ENCODE measurements at places on chromosomes 1 and 21.

DNA sequence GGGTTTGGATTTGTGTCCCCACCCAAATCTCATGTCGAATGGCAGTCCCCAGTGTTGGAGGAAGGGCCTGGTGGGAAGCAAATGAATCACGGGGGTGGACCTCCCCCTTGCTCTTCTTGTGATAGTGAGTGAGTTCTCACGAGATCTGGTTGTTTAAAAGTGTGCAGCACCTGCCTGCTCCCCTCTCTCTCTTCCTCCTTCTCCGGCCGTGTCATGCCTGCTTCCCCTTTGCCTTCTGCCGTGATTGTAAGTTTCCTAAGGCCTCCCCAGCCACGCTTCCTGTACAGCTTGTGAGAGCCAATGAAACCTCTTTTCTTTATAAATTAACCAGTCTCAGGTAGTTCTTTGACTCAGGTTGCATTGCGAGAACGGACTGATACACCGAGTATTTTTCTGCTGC is 15.9 kb downstream of the CLDN14 start:
- DNase-seq, result no peak

GRCh38 chr1:151852733-151853132 is 779 bp downstream of the THEM5 start:
- no peak for DNase-seq

DNA sequence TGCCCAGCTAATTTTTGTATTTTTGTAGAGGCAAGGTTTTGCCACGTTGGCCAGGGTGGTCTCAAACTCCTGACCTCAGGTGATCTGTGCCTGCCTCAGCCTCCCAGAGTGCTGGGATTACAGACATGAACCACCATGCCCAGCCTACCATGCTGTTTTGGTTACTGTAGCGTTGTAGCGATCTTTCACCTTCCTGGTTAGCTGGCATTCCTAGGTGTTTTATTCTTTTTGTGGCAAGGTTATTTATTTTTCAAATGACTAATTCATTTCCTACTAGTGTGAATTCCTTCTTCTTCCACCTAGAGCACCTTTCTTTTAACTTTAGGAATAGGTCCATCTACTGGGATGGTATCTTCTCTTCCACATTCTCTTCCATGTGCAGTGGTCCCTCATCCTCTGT is 29.3 kb downstream of the TMEM200B start:
- DNase-seq, result no peak

GRCh38 chr1:50265790-50266314 is 157.1 kb downstream of the ELAVL4 start:
- no peak for DNase-seq

DNA sequence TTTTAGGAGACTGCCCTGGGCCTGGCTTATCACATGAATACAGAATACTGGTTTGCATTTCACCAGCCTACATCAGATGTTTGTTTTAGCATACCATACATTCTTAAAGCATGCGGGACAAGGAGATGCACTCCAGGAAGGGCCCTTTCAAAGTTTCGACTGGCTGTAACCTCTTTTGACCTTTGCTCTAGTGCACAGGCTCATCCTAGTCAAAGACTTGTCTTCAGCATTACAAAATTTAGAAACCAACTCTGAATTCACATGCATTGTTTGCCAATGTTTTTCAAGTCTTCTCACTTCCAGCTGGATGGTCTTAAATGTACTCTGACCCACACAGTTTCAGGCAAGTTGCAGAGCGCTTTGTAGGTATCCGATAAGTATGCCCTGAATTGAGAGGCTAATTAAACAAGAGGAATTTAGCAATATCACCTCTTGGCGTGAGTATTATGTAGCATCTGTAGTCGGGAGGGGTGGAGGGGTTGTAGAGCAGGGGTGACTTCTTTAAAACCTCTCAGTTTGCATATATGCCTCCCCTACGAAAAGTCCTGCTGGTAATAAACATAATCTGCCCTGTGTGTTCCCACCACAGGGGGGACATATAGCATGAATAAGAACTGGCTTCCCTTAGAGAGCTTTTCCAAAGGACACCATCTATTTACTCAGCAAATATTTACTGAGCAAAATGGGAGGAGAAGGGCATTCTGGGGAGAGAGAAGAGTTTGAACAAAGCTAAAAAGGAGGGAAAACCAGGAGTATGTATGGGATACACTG is 24.4 kb upstream of the AHCYL1 start:
- no peak for DNase-seq

DNA sequence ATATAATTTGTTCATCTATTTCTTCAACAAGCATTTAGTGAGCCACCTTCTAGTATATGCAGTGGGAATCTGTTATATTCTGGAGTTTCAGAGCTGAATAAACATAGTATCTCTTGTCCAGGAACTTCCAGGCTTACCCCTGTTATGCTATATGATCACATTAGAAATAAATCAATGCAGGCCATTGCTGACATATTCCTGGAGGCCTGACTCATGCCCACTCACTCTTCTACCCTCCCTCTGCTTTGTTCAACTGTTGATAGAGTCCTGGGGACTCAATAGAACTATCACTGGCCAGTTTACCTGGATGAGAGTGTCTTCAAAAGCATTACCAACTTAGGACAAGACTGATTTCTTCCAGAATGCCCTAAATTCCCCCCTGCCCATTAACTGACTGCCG is 29.3 kb upstream of the SRSF10 start:
- no peak for DNase-seq

GRCh38 chr1:199522338-199522737 is 505.2 kb upstream of the NR5A2 start:
- no peak for DNase-seq

DNA sequence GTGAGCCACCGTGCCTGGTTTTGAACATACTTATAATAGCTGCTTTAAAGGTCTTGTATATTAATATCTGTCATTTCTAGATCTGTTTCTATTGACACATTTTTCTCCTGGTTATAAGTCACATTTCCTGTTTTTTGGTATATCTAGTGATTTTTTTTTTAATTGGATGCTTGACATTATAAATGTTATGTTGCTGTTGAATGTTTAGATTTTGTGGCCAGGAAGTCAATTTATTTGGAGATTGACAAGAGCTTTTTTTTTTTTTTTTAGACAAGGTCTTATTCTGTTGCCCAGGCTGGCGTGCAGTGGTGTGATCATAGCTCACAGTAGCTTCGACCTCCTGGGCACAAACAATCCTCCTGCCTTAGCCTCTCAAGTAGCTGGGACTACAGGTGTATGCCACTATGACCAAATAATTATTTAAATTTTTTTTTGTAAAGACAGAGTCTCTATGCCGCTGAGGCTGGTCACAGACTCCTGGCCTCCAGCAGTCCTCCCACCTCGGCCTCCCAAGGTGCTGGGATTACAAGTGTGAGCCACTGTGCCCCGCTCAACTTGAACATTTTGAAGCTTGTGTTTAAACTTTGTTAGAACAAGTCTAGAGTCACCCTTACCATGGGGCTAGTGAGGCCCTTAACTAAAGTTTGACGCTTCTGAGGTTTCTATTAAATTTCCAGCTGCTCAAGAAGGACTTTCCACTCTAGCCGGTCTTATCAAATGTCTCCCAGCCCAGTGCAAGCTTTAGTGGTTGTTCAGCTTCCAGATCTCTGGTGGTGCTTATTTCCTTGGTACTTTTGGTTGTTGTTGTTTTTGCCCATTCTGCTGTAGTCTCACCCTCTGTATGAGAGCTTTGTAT is 8.6 kb upstream of the CHI3L2 start:
- DNase-seq, result no peak

DNA sequence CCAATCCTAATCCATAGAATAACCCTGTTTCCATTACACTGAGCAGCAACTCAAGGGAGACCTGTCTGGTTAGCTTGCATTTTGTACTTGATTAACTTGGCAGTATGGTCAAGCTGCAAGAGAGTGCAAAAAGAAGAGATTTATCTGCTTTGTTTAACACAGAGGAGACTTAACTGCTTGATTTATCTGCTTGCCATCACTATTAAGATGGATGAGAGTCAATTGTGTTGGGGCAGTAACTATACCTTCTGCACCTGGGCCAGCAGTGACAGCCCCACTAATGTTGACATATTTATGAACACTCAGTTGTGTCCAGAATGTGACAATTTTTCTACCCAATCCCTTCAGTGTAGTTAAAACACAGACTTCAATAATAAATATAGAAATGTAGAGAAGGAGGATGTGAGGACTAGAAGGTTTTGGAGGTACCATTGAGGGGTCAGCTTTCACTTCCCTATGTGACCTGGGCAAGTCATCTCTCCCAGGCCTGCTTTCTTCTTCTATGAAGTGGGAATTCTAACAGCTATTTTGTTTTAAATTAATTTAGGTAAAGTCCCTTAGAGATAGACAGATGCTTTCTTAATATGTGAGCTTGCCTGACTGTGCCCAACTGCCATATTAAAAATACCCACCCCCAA is 159.1 kb upstream of the KCNK2 start:
- DNase-seq, result no peak

- no peak for DNase-seq
These were observed 5.5 kb upstream of the CD1A start for GRCh38 chr1:158248771-158249170.

DNA sequence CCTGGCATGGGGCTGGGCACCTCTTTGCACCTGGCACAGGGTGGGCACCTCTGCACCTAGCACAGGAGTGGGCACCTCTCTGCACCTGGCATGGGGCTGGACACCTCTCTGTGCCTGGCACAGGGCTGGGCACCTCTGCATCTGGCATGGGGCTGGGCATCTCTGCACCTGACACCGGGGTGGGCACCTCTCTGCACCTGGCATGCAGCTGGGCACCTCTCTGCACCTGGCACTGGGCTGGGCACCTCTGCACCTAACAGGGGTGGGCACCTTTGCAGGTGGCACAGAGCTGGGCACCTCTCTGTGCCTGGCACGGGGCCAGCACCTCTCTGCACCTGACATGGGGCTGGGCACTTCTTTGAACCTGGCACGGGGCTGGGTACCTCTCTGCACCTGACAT is 29.4 kb upstream of the CCDC27 start:
- no peak for DNase-seq

- no peak for DNase-seq
These were observed 89.7 kb downstream of the DMRTA2 start for GRCh38 chr1:50333595-50333974.

GRCh38 chr1:81606656-81607055 is 194.1 kb upstream of the ADGRL2 start:
- DNase-seq, result no peak

- no peak for DNase-seq
These were observed 44.1 kb downstream of the CRB1 start for GRCh38 chr1:197312163-197312562.

DNA sequence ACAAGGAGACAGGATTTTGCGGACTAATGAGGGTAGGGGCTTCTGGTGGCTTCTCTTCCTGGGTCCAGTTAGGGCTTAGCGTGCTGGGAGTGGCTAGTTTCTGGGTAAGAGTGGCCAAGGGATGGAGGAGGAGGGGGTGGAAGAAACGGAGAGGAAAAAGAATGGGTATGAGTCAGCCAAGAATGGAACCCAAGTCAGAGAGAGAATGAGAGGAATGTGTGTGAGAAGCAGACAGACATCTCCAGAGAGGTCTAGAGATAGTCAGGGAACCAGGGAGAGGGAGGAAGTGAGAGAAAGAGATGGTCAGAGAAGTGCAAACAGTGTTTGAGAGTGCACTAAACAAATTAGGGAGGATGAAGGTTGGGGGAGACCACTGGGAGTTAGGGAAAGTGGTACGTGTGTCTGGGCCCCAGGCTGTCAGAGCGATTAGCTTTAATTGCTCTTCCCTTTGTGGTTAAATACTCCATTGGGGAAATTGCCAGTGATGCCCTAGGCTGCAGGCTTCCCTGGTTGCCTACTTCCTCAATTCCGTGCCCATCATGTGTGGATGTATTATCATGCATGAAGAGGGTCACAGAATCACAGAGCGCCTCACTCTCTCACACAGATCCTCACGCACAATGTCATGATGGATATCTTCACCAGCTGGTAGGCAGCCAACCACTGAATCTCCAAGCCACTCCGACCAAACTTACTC is 1.4 kb downstream of the PEA15 start:
- DNase-seq, result no peak

DNA sequence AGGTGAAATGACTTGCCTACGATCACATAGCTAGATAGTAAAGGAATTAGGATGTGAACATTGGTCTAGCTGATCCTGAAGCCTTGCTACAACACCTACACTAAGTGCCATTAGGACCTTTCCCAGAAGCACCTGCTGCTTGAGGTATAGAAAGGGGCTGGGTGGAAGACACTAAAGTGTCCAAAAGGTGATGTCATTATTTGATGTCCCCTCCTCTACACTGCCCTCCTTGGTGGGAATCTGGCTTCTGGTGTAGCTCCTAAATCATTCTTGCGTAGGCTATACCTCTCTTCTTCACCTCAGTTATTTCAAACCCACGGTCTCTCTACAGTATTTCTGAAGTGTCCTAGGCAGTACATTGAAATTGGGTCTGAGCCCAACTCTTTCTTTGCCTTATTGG is 132.5 kb upstream of the FGGY start:
- no peak for DNase-seq

DNA sequence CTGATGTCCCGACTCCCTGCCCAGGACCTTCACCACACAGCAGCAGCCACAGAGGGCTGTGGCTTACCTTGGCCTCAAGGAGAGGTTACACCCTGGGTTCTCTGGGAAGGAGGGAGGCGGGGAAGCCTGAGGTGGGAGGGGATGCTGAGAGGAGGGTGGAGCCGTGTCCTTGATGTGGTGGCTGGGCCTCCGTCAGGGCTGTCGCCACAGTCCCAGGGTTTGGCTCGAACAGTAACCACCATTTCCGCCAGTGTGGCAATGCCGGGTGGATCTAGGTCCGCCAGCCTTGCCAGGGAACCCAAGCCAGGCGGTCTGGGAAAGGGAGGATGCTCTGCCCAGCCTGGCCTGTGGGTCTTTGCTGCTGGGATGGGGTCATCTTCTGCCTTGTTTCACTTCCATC is 18.4 kb upstream of the CDCA8 start:
- DNase-seq, result peak; percentile 24

DNA sequence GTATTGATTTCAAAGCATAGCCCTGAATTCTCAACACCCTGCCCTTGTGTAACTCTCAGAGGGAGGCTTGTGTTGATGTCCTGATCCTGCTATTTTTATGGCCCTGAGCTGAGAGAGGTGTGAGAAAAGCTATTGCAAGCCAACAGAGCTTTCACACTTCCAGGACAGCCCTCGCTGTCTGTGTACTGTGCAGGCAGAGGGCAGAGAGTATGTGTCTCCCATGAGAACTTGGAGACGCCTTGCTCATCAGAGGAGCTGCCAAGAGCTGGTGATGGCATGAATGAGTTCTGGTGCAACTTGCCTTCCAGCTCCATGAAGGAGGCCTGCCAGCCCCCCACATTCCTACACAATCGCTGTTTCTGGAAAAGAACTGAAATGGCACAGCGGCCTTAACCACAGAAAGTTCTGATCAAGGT is 144.1 kb upstream of the AJAP1 start:
- DNase-seq, result no peak

DNA sequence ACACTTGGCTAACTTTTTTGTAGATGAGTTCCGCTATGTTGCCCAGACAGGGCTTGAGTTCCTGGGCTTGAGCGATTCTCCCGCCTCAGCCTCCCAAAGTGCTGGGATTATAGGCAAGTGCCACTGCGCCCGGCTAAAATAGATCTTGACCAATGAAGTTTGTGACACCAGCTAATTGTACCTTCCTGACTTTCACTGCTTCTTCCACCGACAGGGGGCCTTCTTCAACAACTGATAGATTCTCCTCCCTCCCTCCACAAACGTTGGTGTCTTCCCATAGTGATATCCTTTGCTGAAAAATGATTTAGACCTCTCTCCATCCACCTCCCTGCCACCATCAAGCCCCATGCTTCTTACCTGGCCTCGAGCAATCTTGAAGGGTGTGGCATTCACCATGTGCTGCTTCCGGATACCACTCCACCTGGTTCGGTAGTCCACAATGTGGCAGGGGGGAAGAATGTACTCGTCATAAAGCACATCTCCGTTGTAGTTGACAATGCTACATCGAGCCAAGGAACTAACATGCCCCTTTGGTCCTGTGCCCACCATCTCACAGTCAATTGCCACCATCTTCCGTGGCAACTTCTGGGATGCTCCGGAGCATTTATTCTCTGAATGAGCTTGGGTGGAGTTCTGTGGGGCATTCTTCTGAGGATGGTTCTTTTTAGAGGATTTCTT is 1.6 kb upstream of the METTL25B start:
- DNase-seq, result no peak
